ENCODE measurements at places on chromosomes 11 and 22.

- no peak for DNase-seq
These were observed 106.5 kb downstream of the FEZ1 start for GRCh38 chr11:125389339-125390166.

DNA sequence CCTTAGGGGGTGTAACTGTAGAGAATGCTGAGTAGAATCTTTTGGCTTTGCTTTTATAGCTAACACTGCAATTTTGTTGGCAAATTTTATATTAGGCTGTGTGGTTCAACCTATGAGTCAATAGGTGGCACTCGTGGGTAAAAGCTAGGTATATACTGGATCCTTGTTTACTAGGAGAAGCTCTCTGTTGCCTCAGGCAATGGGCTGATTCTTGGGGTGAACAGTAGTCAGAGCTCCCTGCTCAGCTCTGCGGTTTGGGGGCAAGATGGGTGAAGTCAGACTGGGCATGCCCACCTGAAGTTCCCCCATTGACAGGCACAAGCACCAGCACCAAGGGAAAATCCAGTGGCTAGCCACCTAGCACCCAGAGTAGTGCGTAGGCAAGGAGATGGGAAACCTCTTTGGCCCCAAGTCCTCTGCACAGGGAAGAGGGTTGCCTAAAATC lies 238.7 kb downstream of the FAM181B start:
- no peak for DNase-seq

- DNase-seq: no peak
These were observed 215.1 kb upstream of the BLID start for GRCh38 chr11:122331079-122331478.

DNA sequence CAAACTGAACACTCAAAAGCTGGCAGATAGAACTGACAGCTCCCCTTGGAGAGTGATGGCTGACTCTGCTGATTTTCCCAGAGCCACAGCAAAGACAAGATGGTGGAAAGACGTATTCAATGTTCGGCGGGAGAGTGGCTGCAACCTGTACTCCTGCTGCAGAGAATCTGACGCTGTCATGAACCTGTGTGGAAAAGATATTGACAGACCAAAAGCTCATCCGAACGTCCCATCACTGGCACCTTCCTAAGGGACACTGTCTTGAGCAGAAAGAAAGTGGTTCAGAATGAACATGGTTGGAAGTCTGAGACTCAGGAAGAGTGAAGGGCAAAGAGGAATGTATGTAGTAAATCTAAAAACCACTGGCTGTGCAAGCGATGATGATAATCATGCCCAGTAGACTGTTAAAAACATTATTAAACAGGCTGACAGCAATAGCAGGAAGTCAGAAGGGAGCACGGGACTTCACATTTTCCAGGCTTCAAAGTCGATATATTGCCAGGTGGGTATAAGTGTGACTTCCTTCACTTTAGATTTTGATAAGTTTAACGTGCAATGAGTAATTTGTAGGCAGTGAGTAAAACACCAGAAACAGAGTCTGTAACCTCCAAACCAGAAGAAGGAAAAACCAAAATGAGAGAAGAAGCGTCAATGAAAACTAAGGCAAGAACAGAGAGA lies 6.2 kb upstream of the IL17REL start:
- DNase-seq: no peak

DNA sequence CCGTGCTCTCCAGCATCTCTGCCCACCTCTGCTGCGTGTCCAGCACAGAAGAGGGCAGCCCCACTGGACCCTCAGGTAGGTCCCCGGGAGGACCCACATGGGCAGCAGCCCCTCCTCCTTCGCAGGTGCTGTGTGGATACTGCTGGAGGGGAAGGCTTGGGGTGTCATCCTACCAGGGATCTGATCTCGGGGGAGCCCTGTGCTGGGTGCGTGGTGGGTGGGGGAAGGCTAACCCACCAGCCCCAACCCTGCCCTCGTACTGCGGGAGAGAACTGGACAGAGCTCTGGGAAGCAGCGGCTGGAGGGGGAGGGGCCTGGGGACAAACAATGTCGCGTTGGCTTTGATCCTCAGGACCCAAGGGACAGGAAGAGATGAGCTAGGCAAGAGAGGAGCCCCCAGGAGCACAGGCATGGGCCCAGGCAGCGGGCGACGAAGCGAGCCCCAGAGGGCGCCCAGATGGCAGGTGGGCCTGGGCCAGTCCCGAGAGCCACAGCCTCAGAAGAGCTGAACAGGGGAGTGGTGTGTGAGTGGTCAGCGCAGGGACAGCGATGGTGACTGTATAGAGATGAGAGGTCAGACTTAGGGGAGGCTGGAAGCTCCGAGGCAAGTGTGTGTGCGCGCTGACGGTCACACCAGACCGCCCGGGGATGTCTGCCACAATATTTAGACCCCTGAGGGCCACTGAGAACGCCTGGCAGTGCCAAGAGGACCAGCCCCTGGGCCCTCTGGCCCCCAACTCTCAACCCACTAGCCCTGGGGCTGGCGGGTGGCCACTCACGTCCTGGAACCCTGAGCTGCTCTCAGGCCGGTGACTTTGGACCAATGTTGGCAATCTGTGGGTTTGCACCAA lies 1.4 kb upstream of the PIM3 start:
- no peak for DNase-seq

DNA sequence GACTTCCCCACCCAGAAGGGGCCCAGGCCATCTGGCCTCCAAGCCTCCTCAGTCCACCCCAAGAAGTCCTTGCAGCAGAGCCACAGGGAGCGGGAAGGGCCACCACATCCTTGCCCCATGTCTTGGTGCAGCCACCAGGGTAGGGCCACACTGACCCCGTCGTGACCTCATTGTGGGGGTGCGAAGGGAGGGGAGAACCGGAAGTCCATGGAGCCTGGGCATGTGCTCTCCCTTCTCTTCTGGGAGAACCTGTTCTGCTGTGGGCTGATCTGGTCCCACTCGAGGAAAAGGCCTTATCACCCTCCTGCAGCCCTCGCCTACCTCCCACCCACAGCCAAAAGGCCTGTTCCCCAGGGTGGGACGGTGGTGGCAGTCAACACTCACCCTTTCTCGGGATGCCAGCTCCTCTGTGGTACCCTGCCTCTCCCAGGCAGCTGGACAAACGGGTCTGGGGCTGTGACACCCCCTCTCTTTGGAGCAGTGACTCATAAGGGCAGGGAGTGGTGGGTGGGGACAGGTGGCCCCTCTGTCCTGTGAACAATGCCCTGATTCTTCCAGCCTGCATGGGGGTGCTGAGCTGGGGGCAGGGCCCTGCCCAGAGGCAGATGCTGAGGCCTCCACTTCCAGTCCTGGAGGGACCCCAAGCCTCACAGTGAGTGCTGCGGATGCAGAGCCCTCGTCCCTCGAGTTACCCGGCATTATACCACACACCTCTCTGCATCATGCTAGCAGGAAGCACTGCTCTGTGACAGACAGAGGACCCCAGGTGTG lies 14.6 kb upstream of the CTSD start:
- DNase-seq: no peak

DNA sequence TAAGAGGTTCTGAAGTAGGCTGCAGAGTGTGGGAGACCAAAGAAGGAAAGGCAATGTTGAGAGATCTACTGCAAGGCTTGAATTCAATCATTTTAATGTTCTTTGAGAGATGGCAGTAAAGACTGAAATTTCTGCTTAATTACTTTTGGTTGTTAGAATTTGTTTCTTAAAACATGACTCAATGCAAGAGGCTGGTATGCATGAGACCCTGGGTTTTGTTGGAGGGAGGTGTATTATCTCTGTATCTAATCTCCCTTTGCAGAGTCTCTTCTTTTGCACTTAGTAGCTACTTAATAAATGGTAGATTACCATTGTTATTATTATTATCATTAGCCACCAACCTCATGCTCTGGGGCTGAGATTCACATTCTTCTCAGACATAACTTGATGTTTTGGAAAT lies 87.4 kb upstream of the DRD2 start:
- DNase-seq: no peak

DNA sequence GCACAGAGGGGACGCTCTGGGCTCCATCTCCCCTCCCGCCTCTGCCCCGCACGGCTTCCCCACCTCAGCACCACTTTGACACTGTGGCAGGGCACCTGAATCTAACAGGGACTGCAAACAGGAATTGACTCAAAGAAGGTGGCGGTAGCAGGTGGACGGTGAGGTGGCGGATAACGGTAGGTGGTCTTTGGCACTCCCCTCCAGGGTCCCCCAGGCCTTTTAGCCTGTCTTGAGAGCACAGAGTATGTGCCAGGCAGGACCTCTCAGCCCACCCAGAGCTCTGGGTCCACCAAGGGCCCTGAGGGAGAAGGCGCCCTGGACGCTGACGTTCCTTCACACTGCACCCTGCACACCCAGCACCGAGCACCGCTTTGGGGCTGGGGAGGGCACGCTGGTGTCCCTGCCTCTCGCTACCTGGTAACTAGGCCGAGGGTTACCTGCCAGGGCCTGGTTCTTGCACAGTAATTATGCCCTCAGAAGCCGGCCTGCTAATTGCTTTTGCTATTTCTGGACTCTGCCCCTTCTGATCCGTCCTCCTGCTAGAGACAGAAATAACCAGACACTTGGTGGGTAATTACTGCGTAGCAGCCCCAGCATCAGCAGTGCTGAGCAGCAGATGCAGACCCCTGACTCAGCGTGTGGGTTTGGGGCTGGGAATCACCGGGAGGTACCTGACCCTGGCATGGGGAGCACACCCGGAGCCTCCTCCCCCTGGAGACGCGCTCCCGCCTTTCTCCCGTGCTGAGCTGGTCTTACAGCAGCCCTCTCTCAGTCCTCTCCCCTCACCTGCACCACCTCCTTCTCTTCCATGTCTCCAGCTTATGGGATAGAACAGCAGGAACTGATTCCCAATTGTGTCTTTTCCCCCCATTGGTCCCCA lies 103.3 kb upstream of the B3GAT1 start:
- peak; percentile 29 for DNase-seq

DNA sequence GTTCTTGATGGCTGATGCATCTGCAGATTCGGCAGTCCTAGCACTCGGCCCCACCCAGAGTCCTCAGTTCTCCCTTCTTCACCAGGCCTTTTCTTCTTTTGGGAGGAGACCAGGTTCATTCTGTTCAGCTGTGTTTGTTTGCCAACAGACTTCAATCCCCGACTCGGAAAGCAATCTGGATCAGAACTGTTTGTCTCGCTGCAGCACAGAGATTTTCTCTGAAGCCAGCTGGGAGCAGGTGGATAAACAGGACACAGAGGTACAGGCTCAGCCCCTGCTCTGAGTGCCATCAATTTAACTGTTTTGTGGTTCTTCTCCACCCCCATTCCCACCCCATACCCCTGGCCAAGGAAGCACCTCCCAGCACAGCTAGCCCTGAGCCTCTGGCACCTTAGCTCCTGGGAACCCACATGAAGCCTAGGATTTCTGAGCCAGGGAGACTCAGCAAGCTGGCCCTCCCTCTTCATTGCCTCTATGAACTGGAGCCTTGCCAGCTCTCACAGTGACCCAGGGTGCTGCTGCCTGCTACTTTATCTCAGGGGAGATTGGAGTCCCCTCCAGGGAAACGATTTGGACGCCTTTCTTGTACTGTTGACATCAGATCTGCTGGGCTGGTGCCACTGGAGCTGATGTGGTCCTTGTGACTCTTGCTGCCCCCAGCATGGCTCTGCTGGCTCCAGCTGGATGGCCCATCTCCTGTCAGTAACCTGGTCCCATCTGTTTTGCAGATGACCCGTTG lies 58.2 kb upstream of the HORMAD2 start:
- DNase-seq: no peak

DNA sequence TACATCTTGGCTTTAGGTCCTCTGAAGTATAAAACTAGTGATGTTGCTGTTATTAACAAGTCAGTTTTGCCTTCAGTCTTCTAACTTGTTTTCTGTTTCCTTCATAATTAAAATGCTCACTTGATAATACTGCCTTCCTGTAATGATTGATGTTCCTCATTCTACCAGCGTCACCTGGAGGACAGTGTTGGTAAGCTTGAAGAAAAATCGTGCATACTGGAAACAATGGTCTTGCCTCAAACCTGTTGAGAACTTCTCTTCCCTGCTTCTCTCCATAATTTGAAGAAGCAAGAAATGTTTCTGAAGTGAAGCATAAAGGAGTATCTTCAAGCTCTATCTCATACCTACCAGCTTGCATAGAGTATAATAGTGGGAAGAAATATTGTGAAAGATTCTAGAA lies 3.0 kb downstream of the YWHAH start:
- no peak for DNase-seq

GRCh38 chr11:93850594-93851018 lies at the start of gene VSTM5:
TSS of gene VSTM5 (minus strand) at chr11:93850618. CDS start at chr11:93850502, 116 bp downstream.
- DNase-seq: no peak

DNA sequence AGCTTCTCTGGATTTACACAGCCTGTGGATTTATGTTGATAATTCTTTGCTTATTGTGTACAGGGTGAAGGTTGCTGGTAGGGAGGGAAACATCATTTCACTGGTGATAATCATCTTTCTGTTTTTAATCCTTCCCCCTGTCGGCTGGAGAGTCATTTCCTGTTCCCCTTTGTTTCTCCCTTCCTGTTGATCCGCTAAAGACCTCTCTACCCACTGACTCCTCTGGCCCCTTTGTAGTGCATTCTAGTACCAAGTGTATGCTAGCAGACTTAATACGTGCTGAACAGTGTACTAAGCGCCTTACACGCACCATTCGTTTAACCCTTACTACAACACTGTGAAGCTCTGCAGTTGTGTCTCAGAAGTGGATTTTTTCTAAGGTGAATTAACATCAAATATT lies 19.0 kb upstream of the OR9Q1 start:
- DNase-seq: no peak

DNA sequence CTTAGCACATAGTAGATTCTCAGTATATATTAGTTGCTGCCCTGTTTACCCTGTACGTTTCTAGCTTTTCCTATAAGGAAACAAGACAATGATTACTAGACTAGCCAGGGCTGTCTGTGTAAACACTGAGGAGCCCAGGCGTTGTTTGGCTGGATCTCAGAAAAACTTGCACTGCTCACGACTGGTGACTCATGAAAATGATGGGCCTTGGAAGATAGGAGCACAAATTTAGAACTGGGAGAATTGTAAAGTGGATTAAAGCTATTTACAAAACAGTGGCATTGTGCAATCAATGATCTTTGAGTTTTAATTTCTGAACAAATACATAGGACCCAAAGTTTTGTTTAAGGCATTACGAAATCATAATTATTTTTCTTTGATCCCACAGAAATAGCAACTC lies 276.9 kb downstream of the FAM76B start:
- DNase-seq: no peak

- DNase-seq: no peak
These were observed 15.5 kb downstream of the TEF start for GRCh38 chr22:41397143-41397811.

DNA sequence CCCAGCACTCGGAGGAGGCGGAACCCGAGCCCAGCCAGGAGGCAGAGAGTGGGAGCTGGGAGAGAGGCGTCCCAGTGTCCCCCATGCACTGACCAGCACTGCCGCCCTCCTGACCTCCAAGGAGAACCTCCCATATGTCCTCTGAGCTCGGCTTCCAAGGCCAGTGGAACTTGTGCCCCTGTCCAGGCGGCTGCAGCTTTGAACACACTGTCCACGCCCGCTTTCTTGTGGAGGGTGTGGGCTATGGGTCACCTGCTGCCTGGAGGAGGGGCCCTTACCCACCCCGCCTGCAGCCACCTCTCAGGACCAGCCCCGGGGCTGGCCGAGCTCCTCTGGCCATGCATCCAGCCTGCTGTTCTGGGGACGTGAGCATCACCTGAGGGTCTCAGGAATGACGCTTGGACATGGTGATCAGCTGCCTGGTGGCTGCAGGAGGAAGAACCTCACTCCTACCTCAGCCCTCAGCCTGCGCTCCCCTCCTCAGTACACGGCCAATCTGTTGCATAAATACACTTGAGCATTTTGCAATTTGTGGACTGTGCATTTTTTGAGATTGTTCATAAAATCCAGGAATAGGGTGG lies 22.2 kb upstream of the MUC5B start:
- no peak for DNase-seq

GRCh38 chr11:60633645-60634044 lies 65.8 kb upstream of the MS4A8 start:
- DNase-seq: no peak

Measured in retina (tissue), 1 donor.